Femur (tissue), 1 donor: ENCODE measurements at places on chromosomes 4 and X.

DNA sequence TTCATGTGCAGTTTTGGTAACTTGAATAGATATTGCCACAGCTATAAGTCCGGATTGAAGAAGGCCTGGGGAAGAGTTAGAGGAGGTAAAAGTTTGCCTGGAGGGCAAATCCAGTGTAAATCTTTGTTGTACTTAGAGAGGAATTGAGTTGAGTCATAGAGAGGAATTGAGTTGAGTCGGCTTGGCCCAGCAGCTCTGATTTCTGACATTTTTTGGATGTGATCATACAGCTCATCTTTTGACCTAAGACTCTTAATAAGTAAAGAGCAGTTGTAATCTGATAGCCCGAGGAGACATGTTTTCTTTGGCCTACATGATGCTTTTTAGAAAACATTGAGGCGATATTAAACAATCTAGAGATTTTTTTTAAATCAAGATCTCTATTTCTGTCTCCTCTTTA lies 3.9 kb downstream of the KIT start:
- no peak for DNase-seq

- no peak for DNase-seq
Measured at GRCh38 chrX:132940727-132941327, 17.6 kb downstream of the HS6ST2 start.

DNA sequence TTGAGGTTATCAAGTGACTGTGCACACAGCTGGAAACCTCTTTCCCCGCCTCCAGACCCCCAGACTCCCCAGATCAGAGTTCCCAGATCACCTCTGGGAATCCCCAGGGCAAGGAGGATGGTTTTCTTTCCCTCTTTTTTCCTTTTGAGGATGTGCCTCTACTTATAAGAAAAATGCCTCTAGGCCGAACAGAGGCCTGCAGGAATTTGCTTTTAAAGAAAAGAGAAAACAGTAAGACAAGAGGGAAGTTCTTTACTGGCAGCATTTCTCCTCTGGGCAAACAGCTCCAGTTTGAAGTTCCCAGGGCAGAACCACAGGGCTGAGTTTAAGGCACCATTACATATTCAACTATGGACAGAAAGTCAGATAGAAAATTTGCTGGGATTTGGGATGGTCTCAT lies 837.9 kb upstream of the LCORL start:
- DNase-seq: no peak

DNA sequence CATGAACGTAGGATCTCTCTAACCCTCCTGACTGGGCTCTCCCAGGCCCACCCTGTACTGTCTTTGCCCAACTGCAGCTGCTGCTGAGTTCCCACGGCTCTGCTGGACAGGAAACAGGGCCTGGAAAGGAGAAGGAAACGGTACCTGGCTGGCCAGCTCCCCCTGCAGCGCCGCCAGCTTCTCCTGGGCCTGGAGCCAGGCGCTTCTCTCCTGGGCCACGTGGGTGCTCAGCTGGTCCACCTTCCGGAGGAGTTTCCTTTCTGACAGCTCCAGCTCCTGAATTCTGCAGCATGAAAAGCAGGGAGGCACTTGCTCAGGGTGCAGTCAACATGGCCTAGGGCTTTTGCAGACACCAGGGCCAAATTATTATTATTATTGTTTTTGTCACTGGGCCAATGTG lies 6.5 kb downstream of the C4orf50 start:
- DNase-seq: no peak

- no peak for DNase-seq
Measured at GRCh38 chr4:25875281-25875745, 12.5 kb upstream of the SEL1L3 start.

- no peak for DNase-seq
Measured at GRCh38 chr4:89316931-89317366, 9.3 kb upstream of the GPRIN3 start.

DNA sequence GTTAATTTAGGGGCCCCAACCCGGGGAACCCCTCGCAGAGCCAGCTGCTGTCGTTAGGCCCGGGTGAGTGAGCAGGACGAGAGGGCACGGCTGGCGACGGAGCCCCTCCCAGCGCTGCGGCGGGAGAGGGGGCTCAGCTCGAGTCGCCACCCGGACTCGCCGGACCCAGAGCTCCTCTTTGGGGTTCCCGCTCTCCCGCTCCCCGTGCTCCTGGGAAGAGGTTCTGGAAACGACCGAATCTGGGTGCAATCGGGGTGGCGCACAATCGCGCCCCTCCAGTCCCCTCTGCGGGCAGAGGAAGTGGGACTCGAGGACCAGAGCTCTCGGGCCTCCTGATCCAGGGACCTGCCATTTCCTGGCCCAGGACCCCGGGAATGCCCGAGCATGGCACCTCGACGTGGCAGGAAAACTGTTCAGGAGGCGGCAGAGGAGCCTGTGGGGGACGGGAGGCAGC lies 37.3 kb upstream of the ARAF start:
- no peak for DNase-seq

GRCh38 chrX:112867570-112867969 lies 26.9 kb upstream of the AMOT start:
- DNase-seq: no peak

- DNase-seq: no peak
Measured at GRCh38 chr4:117481742-117482141, 396.4 kb upstream of the TRAM1L1 start.

DNA sequence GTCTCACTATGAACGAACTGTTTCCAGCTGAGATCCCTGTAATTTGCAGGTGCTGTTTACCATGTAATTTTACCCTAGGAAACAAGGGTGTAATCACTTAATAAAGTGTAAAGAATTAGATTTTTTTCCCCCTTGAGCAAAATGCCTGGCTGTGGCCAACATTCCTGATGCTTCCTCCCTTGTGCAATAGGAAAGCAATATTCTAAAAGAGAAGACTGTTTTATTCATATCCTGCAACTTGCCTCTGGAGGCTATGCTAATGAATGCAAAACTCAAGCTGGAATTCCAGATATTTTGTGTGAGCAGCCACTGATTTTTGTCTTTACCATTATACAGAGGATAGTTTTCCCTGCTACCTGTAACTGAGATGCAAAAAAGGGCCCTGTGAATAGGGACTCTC lies 98.0 kb downstream of the AWAT2 start:
- no peak for DNase-seq

DNA sequence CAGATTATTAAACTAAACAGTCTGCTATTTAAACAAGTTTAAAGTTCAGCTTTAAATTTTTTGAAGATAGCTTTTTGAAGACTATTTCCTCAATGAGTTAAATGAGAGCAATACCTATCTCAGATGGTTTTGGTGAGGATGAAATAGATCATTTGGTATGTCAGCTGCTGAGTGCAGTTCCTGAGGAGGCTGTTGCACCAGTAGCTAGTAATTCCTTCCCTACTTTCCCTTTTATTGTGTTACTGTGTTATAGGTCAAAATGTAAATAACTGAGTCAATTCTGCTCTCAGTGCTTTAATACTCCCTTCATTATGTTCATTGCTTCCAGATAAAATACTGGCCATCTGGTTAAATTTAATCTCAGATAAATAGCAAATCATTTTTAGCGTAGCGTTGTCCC lies 48.6 kb downstream of the BMPR1B start:
- no peak for DNase-seq

DNA sequence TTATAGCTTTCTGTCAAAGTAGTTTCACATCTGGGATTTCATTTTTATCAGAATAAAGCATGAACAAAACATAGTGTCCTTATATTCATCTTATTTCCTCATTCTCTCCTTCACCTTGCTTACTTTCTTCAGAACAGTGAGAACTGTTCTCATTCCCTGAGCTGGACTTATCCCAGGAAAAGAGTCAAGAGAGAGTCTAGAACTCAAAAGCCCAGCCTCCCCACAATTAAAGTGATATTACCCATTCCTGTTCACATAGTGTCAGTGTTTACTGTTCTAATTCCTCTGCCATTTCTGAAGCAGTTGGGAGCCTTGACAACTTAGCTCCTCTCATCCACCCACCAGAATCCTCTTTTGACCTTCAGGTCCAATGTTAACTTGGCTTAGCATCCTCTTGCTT lies 42.9 kb downstream of the RASSF6 start:
- DNase-seq: no peak

DNA sequence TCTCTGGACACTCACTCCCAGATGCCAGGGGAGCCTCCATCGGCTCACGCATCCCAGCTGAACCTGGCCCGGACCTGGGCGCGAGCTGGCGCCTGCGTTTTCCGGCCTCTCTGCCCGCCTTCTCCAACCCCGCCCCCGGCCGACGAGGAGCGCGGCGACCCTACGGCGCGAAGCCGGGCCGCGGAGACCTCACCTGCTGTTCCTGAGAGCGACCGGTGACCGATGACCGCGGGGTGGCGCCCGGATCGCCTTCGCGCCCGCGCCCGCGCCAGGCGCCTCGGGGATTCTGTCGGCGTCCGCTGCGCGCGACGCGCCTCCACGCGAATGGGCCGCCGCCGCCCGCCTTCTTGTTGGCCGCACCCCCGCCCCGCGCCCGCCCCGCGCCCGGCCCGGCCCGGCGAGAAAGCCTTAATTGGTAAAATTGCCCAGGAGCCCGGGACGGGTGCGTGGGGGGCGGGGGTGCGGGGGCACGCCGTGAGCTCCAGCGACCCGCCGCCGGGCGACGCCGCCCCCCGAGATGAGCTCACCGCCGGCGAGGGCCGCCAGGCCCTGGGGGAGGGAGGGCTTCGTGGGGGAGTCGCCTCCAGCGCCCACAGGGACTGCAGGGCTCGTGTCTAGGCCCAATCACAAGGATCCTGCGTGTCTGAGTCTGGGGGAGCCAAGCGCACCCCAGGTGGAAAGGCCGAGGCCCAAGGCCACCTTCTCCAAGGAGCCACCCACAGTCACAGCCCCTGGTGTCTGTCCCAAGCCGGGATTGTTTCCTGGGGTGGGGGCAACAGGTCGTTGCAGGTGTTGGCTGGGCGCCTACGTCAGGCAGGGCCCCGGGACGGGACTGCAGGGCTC lies at the start of gene FLNA:
Gene FLNA (minus strand): TSS at position 322 of the 843 bp plus-strand sequence. CDS start 3,389 bp downstream, outside the sequence.
- no peak for DNase-seq

GRCh38 chr4:79164907-79165610 lies 160.8 kb downstream of the NAA11 start:
- DNase-seq: no peak

DNA sequence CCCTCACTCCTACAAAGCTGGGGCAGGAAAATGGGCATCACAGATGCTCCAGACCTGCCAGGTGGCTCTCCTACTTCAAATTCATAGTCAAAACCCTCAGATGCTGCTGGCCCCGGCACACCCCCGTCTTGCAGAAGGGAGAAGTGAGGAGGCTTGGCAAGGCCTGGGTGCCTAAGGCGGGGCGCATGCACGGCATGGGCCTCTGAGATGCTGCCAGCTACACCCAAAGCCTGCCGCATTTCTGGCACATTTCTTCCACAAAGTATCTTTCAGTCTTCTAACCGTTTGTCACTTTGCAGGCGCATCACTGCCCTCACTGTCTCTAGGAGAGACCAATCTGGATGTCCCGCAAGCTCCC lies 19.6 kb downstream of the WDR1 start:
- no peak for DNase-seq

DNA sequence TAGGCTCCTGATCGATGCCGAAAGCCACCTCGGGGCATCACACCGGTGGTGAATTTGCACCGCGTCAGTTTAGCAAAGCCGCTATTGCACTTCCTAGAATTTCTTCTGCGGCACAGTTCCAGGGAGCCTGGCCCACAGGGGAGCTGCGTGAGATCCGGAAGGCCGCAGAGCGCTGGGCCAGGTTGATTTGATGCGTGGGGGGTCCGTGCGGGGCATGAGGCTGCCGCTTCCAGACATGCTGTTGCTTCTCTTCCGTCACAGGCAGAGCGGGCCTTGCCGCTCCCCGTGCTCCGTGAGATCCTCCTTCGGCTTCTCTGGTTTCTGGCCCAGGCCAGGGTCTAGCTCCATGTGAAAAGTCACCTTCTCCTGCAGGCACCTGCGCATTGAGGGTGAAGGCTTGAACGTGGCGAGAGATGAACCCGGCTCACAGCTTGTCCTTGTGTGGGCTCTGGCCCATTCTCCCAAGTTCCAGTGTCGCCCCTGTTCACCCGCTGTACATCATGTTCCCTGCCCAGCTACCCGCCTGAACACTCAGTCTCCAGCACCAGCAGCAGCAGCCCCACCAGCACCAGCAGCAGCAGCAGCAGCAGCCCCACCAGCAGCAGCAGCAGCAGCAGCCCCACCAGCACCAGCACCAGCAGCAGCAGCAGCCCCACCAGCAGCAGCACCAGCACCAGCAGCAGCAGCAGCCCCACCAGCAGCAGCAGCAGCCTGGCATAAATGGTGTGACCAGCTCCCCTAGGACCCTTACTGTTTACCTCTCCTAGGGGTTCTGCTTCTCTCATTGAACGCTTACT lies 131.2 kb downstream of the TRIML1 start:
- no peak for DNase-seq

DNA sequence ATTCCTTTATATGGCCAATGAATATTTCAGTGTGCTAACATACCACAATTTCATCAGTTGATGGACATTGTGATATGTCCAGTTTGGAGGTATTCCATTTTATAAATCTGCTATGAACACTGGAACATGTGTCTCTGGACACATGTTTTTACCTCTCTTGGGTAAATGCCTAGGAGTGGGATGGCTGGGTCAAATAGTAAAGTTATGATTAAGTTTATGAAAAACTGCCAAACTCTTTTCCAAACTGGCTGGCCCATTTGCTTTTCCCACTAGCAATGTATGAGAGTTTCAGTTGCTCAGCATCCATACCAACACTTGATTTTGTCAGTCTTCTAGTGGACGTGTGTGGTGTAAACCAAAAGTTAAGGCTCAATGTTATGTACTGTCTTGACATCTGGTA lies 40.5 kb downstream of the CEP44 start:
- DNase-seq: no peak

DNA sequence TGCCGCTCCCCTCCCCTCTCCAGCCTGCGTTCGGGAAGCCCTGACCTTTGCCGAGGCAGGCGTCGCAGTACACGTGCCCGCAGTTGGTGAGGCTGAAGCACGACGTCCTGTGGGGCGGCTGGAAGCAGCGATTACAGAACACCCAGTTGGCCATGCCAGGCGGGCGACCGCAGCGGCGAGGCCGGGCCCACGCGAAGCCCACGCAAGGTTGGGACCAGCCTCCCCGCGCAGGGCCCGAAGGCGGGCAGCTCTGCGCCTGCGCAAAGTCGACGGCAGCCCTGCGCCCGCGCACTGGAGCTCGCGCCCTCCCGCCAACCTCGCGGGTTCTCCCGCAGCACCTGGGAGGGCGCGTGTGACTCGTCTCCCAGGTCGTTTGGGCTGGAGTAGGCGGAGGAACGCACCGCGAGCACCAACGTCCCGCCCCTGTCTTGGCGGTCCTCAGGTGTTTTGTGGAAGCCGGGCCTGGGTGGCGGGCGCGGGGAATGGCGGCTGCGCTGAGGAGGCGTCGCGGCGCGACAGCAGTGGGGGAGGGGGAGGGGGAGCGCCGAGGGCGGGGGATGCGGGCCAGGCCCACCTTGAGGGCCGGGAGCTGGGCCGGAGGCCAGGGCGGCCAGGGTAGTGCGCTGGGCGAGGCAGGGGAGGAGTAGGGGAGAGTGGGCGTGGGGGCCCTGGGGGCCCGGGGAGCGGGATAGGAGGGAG lies at the start of gene RNF212:
Gene RNF212 (minus strand): TSS at position 254 of the 699 bp plus-strand sequence. CDS start 100 bp downstream, at position 154.
- no peak for DNase-seq
